ENCODE measurements at places on chromosomes 2 and 18. TPM values are rescaled to one million over a fixed set of nuclear protein-coding genes. Genes with fewer than 3 reads are reported as not detected.

The RALB gene
- total RNA-seq: 49.8 TPM

The RIT2 gene
- not detected for total RNA-seq

The ADNP2 gene
- 21.6 TPM for total RNA-seq

The PSMA8 gene
- total RNA-seq: not detected

The TMEM163 gene
- not detected for total RNA-seq

The CTLA4 gene
- total RNA-seq: not detected

The HOXD1 gene
- not detected for total RNA-seq

The SLC40A1 gene
- not detected for total RNA-seq

The SNORC gene
- 4.3 TPM for total RNA-seq

The C2orf42 gene
- 27.8 TPM for total RNA-seq

The TRPM8 gene
- total RNA-seq: under 0.01 TPM

The ACKR3 gene
- 79.0 TPM for total RNA-seq

The TMEM247 gene
- not detected for total RNA-seq

The SP5 gene
- total RNA-seq: not detected

The BCL11A gene
- 12.7 TPM for total RNA-seq

The ADAM23 gene
- 30.1 TPM for total RNA-seq

The KCNG3 gene
- total RNA-seq: not detected

The CAVIN2 gene
- total RNA-seq: 3.2 TPM

The PPP4R1 gene
- total RNA-seq: 89.7 TPM

The POTEE gene
- total RNA-seq: 0.33 TPM

The PCARE gene
- total RNA-seq: not detected

The AKAIN1 gene
- total RNA-seq: not detected

The LIPT1 gene
- total RNA-seq: 3.7 TPM

The DTNA gene
- 10.2 TPM for total RNA-seq

The CCDC68 gene
- total RNA-seq: 2.2 TPM

The CD207 gene
- not detected for total RNA-seq

The CYTIP gene
- total RNA-seq: not detected

The STPG4 gene
- total RNA-seq: 0.64 TPM
